ENCODE measurements at places on chromosomes 11 and 22.

- DNase-seq = no peak
These were observed 32.6 kb downstream of the PPFIBP2 start for GRCh38 chr11:7546324-7546791.

DNA sequence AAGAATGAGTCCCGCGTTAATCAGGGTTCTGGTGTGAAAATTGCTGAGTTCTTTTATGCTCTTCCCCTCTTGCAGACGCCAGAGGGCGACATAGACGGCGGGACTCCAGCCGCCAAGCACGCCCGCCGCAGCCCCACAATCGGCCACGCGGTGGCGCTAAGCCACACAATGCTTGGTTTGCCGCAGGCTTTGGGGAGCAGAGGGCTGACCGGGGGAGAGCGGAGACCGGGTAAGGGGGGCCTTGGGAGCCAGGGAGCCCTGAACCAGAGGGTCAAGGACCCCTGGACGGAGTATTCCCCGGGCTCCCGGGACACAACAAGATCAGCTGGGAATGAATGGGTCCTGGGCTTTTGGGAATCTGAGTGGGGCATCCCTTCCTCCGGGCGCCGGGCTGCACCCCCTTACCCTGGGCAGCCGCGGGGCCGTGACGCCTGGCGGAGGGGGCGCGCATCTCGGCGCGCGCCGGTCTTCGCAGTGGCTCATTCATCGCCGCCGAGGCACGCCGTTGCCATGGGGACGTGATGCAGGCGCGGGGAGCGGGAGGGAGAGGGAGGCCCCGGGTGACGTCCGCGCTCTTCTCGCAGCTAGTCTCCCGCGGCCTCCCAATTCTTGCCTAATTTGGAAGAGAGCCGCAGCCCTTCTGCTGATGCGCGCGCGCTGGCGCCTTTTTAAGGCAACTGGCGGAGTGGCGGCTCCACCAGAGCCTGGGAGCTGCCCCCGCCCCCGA lies 12.2 kb upstream of the NPAS4 start:
- DNase-seq = peak; percentile 94

DNA sequence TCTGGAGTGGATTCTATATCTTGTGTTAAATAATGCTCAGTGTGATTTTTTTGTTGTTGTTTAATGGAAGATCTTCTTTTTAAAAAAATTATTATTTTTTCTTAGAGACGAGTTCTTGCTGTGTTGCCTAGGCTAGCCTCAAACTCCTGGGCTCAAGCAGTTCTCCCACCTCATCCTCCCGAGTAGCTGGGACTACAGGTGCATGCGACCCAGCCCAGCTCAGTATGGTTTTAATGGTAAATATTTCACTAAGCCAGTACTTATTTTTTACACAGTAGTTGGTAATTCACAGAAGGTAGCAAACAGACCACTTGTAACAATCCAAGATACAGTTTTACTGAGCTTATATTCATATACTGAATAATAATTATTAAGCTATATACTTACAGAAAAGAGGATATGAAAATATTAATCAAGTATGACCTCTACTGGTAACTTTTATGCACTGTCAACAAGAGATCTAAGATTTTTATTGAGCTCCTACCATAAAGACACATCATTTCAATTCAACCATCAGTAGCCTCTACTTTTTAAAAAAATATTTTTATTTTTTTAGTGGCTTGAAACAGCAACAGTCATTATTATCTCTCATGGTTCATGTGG lies 6.1 kb upstream of the CD59 start:
- no peak for DNase-seq

- no peak for DNase-seq
These were observed 356.4 kb downstream of the DYNC2H1 start for GRCh38 chr11:103465555-103466140.

GRCh38 chr11:103875855-103876510 lies 160.5 kb upstream of the DDI1 start:
- DNase-seq = no peak

GRCh38 chr11:38582756-38583155 lies 1984.7 kb upstream of the RAG2 start:
- DNase-seq = no peak

DNA sequence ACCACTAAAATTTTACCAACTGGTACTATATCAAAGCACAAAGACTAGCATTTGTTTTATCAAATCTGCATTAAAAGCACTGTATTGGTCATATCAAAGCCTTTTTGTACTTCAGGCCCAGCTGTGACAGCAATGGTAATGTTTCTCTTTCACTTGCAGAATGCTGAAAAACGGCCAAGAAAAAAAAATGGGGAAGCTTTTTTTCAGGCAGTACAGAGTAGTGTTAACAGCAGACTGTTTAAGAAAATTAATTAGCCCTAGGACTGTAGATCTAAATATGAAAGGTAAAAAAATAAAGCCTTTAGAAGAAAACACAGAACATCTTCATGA lies 33.3 kb downstream of the DENND5A start:
- no peak for DNase-seq

DNA sequence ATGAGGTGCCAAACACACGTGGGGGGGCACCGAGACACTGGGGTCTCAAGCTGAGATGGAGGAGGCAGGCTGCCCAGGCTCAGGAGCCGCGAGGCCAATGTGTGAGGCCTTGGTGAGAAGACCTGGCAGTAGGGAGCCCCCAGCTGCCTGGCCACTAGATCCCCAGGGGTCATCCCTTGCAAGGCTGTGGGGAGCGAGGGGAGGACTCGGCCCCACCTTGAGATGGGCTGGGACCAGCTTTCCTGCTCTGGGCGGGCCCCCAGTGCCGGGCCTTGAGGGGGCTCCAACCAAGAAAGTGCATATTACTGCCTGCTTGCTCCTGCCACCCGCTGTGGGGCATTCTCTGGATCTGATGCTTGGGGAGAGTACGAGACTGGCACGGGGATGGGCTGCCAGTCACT lies 107.0 kb downstream of the CTTN start:
- no peak for DNase-seq

DNA sequence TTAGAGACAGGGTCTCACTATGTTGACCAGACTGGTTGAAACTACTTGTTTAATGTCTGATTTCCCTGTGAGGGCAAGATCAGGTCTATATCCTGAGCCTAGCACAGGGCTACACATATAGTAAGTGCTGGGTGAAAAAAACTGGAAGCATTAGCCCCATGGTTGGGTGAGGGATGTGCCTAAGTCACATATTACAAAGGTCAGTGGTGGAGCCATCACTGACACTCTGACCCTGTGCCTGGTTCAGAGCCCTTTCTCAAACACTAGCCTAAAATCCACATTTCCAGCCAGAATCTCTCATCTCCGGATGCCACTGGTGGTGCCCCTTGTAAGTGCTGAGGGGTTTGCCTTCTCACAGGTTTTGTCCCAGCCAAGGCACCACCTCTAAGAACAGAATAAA lies 9.0 kb downstream of the TBC1D10A start:
- DNase-seq = no peak

GRCh38 chr11:133137939-133138338 lies 394.4 kb downstream of the OPCML start:
- no peak for DNase-seq

GRCh38 chr11:73186294-73186850 lies 31.7 kb upstream of the P2RY2 start:
- no peak for DNase-seq

GRCh38 chr11:113376156-113376555 lies 11.4 kb upstream of the ANKK1 start:
- DNase-seq = no peak

DNA sequence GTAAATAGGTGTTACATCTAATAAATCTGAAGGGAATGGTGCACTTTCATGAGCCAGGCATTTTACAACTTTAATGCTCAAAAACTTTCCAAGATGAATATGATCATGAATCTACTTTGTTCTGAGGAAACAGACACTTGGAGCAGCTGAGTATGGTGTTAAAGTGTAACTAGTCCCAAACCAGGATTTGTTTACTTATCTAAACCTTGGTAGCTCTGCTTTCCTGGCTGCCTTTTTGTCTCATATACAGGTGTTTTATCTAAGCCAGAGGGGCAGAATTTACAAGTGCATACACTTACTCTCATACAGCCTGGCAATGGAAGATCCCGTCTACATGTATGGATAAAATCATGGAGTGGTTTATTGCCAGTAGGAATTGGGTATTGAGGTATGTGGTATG lies 171.5 kb downstream of the FAT3 start:
- no peak for DNase-seq

- DNase-seq = no peak
These were observed 23.5 kb downstream of the PPFIBP2 start for GRCh38 chr11:7537265-7537664.

- peak; percentile 29 for DNase-seq
These were observed 92.8 kb upstream of the OR9G4 start for GRCh38 chr11:56841210-56841810.

GRCh38 chr11:60844870-60845221 lies 2.9 kb downstream of the CCDC86 start:
- no peak for DNase-seq

GRCh38 chr22:49935561-49935960 lies 17.1 kb downstream of the CRELD2 start:
- DNase-seq = no peak

DNA sequence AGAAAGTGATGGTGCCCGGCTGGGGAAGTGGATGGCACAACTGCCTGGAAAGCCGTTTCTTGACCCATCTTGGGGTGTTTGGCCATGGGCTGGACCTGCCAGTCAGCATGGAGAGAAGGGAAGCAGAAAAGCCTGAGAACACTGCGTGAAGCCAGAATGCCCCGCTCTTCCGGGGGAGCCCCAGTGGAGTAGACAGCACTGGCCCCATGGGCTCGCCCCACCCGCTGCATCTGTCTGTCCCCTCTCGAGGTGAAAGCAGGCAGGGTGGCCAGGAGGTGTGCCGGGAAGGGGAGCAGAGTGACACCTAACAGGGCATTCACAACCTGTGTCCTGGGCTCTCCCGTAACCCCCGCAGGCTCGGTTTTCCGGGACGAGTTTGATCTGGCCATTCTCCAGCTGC lies 57.1 kb upstream of the TBCEL start:
- no peak for DNase-seq

GRCh38 chr11:12291766-12292165 lies 85.6 kb upstream of the PARVA start:
- no peak for DNase-seq

DNA sequence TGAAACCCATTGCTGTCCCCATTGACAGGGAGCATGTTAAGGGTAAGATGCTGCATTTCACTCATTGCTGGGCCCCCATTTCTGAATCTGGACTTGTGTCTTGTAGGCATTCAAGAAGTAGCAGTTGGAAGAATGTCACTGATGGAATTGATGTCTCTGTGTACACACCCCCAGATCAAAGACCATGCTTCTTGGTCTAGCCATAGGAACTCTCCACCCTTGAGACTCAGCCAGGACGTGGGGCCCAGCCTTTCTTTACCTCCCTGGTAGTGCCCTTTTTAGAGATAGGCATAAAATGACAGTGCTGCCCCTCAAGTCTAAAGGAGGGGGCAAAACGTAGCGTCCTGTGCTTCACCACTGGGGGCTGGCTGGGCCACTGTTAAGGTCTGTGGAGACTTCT lies 135.1 kb downstream of the TEAD1 start:
- no peak for DNase-seq

DNA sequence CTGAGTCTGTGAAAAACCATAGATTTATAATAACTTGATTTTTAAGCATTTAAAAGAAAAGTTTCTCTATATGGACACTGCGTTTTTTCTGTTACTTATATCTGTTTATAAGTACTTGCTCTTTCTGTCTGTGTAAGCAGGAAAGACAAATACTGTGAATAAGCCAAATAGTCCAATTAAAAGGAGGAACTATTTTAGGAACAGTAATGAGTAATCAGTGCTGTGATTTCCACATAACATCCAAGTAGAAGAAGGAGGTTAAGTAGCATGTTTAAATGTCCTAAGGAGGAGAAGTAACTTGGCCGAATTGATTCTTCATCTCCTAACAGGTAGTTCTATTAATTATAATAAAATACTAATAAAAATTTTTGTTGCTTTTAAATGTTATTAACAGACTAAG lies 40.8 kb downstream of the ZNF214 start:
- no peak for DNase-seq

DNA sequence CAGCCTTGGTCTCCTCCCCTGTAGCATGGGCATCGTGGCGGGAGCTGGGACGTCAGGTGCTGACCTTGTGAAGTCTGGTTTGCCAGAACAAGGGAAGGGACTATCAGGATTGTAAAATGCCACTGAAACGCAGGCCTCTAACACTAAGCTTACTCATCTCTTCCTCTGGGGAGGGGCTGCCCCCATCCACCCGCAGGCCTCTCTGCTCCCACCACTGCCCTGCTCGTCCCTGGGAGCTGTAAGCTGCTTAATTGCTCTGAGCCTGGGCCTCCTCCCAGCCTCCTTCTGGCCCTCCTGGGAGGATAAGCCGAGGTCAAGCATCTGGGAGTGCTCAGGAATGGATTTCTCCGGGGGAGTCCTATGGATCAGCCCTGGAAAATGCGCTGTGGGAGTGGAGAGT lies 8.4 kb downstream of the SHISAL1 start:
- no peak for DNase-seq

All from progenitor cell of endocrine pancreas (in vitro differentiated cells).